Psoas muscle (tissue), 8 donors: ENCODE measurements at places on chromosomes 7 and 10. TPM values are rescaled to one million over a fixed set of nuclear protein-coding genes. Genes with fewer than 3 reads are reported as not detected.

The C10orf143 gene
- 4.1 TPM for polyA plus RNA-seq

The ZNF488 gene
- 0.04 TPM for polyA plus RNA-seq

The EPHB6 gene
- 2.9 TPM for polyA plus RNA-seq

The DYDC1 gene
- polyA plus RNA-seq = not detected

The HOXA2 gene
- polyA plus RNA-seq = 0.23 TPM

The UPK3B gene
- 0.12 TPM for polyA plus RNA-seq

The SYNPO2L gene
- 27.3 TPM for polyA plus RNA-seq

The CFAP69 gene
- polyA plus RNA-seq = 1.7 TPM

The TAS2R5 gene
- polyA plus RNA-seq = 0.40 TPM

The TRUB1 gene
- 4.3 TPM for polyA plus RNA-seq

The PLPP4 gene
- not detected for polyA plus RNA-seq

The ANKRD1 gene
- polyA plus RNA-seq = 1,443 TPM

The CDH23 gene
- 1.2 TPM for polyA plus RNA-seq

The ZNF804B gene
- not detected for polyA plus RNA-seq

DNA sequence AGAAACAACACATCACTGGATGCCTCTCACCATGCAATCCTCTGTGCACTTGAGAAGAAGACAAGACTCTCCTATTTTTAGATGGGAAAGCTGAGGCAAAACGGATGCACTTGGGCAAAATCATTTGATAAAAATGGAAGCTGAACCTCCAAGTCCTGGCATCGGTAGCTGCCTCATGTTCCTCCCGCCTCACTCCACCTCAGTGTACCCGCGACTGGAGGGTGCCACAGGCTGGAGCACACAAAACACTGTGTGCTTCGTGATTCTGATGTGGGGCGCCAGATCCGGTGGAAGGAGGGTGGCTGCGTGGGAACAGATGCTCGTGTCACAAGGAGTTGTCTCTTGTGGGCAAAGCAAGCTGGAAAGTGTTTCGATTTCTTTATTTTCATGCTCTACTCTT is 41.3 kb downstream of the TAS2R41 start:
- DNase-seq = no peak

GRCh38 chr7:35571611-35572240 is 123.2 kb downstream of the HERPUD2 start:
- DNase-seq = no peak

GRCh38 chr10:100730725-100731406 is 14.5 kb upstream of the PAX2 start:
- no peak for DNase-seq

- no peak for DNase-seq
These were observed 554.2 kb downstream of the TCERG1L start for GRCh38 chr10:130757271-130757670.

DNA sequence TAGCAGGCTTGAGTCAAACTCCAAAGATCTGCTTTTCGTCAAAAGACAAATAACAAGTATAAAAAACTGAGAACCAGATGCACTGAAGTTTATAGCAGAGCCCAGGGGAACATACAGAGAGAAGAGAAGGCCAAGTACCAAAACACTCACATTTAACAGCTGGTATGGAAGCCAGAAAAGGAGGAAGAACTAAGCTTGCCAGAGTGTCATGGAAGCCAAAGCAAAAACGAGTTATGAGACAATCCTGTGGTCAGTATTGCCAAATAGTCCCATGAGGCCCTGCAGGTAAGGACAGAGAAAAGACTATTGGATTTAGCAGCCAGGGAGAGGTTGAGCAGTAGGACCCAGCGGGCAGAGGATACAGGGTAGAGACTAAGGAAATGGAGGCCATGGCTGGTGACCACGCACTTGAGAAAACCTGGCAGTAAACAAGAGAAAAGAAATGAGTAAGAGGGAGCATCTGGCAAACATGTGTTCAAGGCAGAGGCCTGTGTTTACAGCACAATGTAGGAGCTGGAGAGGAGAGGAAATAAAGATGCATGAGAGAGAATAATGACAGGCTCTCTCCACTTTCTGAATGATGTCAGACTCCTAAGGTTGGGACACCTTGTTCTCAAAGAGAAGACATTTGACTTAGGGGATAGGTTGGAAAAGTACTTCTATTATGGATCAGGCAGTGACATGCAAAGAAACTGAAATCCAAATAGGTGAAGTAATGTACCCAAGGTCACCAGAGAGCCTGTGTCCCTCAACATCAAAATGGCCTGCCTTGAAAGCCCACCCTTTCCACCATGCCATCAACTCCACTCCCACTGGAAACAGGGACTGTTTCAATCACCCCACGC is 9.1 kb downstream of the CREB3L2 start:
- DNase-seq = peak; percentile 77

GRCh38 chr7:124536156-124536762 is 229.3 kb downstream of the GPR37 start:
- DNase-seq = no peak

DNA sequence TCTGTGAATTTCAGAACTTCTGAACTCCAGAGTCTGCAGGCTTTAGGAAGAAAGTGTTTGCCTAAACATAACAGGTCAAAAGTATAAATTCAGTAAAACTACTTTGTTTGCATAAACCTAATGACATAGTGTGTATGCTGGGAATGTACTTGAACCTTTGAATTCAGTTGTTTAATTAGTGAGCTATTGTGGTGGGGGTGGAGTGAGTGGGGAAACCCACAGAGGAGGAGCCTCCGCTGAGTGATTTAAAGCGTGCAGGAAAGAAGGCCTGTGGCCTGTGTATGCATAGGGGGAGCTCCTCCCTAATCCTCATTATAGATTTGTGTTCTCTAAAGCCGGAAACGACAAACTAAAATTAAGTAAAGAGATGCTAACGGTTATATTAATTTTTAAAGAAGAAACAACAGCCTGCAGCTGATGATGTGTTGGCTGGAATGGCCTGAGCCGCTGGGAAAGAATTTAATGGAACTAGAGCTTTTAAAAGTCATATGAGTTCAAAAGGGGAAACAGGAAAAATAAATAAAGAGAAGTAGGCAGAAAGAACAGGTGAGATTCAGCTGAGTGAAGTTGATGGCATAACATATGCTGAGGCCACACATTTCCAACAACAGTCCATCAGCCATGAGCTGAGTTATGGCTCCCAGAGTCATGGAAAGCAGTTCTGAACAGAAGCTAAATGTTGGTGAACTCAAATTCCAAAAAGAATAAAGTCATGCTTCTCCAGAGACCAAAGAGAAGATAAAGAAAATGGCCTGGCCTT is 595.0 kb downstream of the GRM8 start:
- DNase-seq = no peak

DNA sequence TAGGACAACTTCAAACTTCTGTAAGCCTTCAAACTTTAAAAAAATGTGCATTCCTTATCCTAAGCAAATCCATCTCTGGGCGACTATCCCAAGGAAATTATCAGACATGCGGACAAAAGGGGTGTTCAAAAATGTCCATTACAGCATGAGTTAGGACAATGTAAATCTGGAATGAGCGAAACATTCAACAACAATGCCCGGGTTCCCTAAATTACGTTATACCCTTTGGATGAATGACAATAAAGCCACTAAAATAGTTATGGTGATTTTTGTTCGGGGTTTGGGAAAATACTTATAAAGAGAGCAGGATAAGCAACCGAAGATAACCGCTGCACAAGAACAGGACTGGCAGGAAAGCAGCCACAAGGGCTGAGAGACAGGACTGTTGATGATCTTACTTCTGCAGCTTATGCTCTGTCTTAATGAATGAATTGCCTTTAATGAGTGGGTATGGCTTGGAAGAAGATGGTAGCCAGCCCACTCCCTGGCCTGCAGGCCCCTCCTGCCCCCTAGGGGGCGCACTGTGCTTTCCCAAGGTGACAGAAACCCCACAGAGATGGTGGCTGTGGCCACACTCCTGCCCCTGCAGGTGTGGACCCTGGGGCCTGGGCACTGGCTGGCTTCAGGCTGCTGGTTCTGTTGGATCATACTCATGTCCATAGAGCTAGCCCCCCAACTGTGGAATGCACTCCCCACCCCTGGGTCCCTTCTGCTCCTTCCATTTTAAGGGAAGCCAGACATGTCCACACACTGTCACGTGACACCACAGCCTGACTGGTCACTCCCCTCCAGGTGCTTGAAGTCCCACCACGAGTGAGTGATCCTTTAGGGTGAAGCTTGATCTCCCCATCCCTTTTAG is 45.0 kb downstream of the ZCCHC24 start:
- DNase-seq = peak; percentile 74

DNA sequence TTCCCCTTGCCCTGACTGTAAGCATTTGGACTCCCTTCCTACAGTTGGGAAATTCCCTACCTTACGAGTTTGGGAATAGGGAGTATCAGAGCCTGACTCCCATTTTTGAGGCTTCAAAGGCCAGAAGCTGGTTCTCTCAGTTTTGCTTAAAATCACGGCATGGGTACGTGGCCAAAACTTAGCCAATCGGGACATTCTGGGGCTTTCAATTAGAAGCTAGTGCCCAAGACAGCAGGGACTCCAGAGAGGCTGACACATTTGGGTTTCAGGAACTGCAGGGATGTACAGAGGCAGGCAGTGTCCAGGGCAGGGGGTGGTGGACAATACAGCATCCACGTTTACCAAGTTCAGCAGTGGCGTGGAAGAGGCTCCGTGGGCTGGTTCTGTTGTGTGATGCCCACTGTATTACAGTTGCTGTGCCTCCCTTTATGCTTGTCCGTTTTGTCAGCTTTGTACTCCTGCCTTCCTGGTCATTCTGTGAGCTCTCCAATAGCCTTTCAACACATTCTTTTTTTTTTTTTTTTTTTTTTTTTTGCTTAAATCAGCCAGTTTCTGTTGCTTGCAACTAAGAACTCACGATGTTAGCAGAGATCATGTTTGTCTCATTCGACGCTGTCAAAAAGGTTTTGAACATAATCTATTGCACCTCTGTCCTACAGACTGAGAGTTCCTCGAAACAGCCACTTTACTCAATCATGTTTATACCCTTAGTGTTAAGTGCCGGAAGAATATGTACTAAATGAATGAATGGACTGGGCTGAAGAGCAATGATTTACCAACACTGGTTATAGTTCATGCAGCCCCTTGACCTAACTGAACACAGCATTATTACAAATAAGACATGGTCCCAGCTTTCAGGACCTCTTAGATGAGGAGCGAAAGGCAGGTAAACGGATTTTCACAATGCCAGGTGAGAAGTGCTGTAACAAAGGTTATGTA is 1.1 kb downstream of the GGCT start:
- DNase-seq = no peak

DNA sequence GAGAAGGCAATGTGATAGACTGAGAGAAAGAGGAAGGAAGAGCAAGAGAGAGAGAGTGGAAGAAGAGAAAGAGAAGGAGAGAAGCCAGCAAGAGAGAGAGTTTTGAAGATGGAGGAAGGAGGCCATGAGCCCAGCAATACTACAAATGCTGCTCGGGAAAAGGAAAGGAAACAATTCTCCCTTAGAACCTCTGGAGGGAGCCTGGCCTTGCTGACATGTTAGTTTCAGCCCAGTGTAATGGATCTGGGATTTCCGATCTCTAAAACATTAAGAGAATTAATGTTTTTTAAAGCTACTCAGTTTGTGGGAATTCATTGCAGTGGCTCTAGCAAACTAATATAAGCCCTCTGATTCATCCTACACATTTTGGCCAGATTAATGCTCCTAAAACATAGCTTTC is 206.8 kb upstream of the MTPN start:
- DNase-seq = no peak

DNA sequence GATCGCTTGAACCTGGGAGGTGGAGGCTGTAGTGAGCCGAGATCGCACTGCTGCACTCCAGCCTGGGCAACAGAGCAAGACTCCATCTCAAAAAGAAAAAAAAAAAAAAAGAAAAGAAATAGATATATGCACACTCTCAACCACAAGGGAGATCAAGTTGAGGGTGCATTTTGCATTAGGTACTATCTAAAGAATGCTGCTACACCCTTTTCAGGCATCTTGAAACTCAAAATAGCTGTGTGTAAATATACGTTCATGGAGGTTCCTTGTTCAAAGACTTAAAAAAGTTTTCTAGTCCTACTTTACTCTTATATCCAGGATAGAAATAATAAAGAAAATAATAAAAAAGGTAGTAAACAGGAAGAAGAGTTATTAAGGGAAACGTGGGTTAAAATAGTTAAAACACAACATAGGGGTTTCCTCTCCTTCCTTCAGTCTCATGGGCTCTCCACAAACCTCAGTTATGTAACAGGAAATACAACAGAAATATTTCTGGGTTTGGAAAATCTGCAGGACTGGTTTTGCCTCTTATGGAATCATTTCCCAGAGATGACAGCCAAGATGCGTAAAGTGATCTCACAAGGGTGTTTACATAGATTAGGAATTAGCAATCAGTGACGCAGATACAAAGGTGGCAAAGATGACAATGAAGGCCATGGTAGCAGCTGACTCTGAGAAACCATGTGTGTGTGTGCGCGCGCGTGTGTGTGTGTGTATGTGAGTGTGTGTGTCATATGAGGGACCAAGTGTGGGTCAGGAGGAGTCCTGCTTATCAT is 15.1 kb downstream of the STEAP4 start:
- no peak for DNase-seq

- no peak for DNase-seq
These were observed 86.9 kb upstream of the SLC26A5 start for GRCh38 chr7:103532955-103533354.

DNA sequence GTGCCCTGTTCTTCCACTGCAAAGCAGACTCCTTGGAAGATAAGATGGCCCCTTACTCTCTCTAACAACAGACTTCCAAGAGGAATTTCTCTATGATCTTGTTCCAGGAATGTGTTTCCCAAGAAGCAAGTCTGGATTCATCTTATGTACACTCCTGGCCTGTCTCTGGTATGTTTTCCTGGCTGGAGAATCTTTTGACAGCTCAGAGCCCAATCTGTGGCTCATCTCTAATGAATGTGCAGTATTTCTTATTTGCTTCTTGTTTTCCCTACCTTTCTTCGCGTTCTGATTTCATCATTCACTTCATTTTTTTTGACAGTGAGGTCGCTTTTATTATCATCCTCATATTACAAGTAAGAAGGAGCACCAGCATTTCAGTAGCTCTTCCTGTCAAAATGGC is 53.0 kb upstream of the PITRM1 start:
- DNase-seq = no peak

DNA sequence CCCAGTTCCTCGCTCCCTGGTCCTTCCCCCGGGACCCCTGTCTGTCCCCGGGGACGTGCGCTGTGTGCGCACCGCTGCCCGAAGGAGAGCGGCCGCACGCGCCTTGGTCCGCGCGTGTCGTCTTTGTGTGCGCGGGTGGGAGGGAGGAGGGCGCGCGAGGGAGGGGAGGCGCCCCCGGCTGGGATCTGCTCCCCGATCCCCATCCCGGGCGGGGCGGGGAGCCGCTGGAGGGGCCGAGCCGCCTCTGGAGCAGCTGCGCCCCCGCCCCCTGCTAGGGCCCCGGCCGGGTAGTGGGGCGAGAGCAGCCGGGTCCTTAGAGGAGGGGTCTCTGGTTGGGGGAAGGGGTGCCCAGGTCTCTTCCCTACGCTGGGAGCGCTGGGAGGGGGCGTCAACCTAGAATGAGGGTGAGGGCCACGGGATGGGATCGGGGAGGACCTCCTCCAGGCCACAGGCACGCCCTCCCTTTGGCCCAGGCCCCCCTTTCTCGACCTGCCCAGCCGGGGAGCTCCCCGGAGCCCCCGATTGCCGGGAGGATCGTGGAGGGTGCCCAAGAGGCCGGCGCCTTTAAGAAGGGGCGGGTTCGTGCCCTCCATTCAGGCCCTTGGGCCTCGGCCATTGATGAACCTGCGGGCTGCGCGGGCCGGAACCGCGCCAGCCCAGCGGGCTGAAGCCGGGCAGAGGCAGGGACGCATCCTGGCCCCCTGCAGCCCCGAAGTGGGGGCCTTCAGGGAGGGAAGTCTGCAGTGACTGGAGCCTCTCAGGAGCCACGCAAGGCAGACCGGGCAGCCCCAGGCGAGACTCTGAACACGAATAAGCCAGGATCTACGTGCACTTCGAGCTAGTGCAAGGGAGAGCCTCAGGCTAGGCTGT is 678 bp downstream of the SH2B2 start:
- DNase-seq = no peak

- DNase-seq = no peak
These were observed 3.1 kb downstream of the CYP2W1 start for GRCh38 chr7:985915-986741.

GRCh38 chr10:54444170-54444569 is 356.9 kb downstream of the PCDH15 start:
- no peak for DNase-seq
